ENCODE measurements at places on chromosomes 3 and 15. TPM values are rescaled to one million over a fixed set of nuclear protein-coding genes. Genes with fewer than 3 reads are reported as not detected.

- DNase-seq = no peak
These were observed 153.3 kb downstream of the NUP210 start for GRCh38 chr3:13266651-13267362.

TM6SF1 gene
- total RNA-seq = 0.33 TPM

GRCh38 chr15:26126070-26126469, 262.9 kb upstream of the ATP10A start:
- no peak for DNase-seq

IL17RE gene
- total RNA-seq = 3.0 TPM

NME9 gene
- 0.83 TPM for total RNA-seq

- DNase-seq = no peak
These were observed 30.8 kb upstream of the ARF4 start for GRCh38 chr3:57627976-57628375.

P2RY14 gene
- total RNA-seq = 0.30 TPM

GOLGA8T gene
- total RNA-seq = 0.26 TPM

DNAH12 gene
- 0.39 TPM for total RNA-seq

- no peak for DNase-seq
These were observed 224.4 kb upstream of the STRIT1 start for GRCh38 chr3:155517903-155518302.

DNA sequence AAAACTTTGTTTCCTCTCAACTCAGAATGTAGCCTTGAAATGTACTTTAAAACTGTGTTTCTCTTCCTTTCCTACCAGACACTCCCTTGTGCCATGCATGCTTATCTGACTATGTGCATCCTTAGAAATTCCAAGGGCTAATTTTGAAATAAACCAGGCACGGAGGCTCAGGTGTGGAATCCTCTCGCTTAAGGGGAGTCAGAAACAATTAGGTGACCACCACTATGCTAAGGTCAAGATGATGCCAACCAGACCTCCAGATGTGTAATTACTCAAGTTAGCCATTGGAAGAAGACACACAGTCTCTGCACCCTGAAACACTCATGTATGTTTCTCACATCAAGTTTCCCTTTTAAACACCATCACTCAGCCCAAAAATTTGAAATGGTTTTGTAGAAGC, 572.1 kb downstream of the VGLL3 start:
- no peak for DNase-seq

DNA sequence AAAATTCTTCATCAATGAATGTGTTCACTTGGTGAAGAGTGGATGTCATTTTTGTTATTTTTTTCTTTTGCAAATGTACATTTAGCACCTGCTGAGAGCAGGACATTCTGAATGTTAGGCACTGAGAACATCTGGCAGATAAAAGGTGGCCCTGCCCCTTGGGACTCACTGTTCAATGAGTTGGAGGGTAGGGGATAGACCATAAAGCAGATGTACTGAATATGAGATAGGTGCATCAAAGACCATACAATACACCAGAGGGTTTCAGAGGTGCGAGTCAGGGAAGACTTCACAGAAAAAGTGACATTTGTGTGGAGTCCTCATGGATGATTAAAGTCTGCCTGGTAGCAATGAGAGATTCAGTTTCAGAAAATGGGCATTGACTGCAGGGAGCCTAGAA, 34.2 kb downstream of the EEFSEC start:
- DNase-seq = no peak

GRCh38 chr15:73325191-73325861, 43.4 kb downstream of the HCN4 start:
- no peak for DNase-seq

GRCh38 chr3:127900536-127900935, 14.5 kb upstream of the KBTBD12 start:
- DNase-seq = no peak

GRCh38 chr3:136931606-136932005, 26.2 kb upstream of the IL20RB start:
- DNase-seq = no peak

GRCh38 chr3:164406281-164406680, 672.0 kb downstream of the SI start:
- no peak for DNase-seq

DNA sequence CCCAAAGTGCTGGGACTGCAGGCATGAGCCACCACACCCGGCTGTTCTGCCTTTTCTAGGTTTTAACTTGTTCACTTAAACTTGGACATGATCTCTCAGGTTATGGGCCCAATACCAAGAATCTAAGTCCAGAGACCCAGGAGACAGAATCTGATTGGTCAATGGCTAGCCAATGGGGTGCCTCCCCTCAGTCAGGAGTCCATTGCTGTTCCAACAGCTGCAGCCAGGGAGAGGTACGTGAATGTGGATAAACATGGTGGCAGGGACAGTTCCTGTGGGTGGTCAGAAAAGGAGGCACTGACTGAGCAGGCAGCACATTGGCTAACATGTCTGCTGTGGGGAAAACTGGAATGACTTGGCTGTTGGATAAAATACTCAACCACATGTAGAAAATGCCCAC, 140.3 kb downstream of the RPLP1 start:
- DNase-seq = no peak

FETUB gene
- not detected for total RNA-seq

GRCh38 chr3:163671201-163671600, 1407.1 kb downstream of the SI start:
- DNase-seq = no peak

GRCh38 chr3:71702131-71703024, 22.8 kb downstream of the EIF4E3 start:
- DNase-seq = peak; percentile 26

GRCh38 chr3:15462451-15462850, 35.1 kb downstream of the EAF1 start:
- no peak for DNase-seq

- DNase-seq = no peak
These were observed 13.4 kb upstream of the TM4SF19 start for GRCh38 chr3:196351541-196351940.

SERPINI1 gene
- 2.8 TPM for total RNA-seq

GRCh38 chr3:141955175-141955574, 78.7 kb downstream of the ATP1B3 start:
- no peak for DNase-seq

Measured in T-cell (primary cell).